NCI-H1105 treated with DMSO at 0.1 percent for 48 hours (cell line): ENCODE measurements at places on chromosomes 11 and 22.

- DNase-seq, result peak; percentile 61
Observed at GRCh38 chr11:128888034-128888985, 2.8 kb upstream of the KCNJ5 start.

GRCh38 chr11:85316967-85317366 lies 310.2 kb downstream of the DLG2 start:
- no peak for DNase-seq

GRCh38 chr11:2211113-2211971 lies 39.7 kb upstream of the TH start:
- DNase-seq, result peak; percentile 96

- DNase-seq, result peak; percentile 100
Observed at GRCh38 chr11:117833401-117833891, 8.9 kb upstream of the FXYD2 start.

- DNase-seq, result no peak
Observed at GRCh38 chr22:47192651-47193437, 430.4 kb downstream of the TBC1D22A start.

DNA sequence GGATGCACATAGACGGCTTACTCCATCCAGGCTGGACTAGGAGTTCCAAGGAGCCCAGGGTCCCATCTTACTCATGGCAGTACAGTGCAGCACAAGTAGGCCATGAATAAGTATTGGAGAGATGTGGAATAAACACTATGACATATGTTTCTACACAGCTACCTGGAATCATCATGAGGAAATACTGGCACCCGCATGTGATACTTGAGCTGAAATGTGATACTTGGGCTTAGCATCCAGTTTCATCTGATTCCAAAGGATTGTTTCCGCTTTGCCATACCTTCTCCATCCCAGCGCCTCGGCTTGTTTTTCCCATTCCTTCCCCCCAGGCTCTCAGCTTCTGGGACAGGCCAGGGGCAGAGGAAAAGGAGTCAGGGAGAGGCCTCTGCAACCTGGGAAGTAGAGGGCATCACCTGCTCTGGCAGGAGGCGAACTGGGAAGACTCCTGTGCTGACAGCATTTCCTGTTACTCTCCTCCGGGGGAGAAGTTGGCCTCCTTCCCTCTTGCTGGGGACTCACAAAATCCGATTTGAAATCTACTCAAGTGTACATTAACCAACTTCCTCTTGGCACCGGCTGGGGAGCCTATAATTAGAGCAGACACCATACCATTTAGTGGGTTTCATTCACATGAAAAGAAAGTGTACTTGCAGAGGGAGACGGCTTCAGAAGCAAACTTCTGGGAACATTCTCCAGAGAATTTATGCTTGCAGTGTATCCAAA lies 187.8 kb downstream of the MIAT start:
- DNase-seq, result peak; percentile 67

DNA sequence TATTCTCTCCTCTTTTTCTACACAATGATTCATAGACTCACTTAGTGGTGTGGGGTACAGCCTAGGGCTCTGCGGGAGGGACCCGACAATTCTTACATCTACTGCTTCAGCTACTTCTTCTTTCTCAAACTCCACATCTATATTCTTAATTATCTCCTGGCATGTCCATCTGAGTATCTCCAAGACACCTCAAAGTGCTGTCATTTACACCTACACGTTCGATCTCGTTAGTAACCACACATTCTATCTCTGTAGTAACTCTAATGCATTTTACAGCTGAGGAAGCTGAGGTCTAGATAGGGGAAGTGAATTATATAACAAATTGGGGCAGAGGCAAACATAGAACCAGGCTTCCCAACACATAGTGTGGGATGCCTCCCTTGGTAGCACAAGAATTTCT lies 27.7 kb upstream of the RRM1 start:
- DNase-seq, result no peak

DNA sequence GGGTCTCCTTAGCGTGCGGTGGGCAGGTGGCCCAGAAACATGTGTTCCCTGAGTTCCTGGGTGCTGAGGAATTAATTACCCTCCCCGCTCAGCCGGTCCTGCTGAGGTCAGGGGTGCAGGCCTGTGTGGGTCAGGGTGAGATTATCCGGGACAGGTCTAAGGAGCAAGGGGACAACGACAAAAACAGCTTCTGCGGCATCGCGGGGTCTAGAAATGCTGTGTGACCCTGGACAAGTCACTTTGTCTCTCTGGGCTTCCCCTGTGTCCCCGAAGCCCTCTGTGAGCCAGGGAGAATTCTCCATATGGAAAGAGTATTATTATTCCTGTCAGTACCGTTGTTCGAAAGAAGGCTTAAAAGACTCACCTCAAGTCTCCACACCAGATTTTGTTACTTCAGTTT lies 186.1 kb downstream of the MN1 start:
- no peak for DNase-seq

GRCh38 chr11:86264649-86265048 lies 20.1 kb downstream of the EED start:
- no peak for DNase-seq

DNA sequence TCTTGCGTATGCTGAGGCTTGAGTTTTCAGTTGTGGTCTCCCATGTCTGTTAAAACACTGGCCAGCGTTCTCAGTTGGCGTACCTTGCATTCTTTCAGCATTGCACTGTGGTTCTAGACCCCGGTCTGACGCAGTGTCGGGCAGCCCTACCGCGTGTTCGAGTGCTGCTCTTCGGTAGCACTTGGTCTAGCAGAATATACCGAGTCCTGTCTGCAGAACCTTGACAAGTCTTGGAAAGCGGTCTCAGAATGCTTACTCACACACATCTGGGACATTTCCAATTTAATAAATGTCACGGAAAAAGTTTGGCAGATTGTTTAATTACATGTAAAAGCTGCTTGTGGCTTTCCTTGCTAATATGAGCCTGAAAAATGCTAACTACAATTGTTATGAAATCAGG lies 32.6 kb downstream of the PPFIA1 start:
- no peak for DNase-seq

DNA sequence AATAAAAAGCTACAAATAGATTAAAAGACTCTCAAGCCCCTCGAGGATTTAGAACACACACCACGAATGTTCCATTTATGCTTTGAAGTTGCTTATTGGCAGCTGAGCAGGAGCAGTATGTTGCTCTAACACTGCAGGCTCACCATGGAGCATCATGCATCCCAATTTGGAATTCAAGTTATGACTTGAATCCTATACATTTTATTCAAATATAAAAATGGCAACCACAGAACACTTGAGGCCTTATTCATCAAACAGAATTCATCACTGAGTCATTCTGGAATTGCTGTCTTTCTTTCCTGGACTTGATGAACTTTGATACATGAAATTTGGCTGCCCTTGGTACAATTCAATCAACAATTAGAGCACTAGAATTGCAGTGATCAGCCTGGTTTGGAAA lies 24.5 kb upstream of the BLID start:
- DNase-seq, result no peak

- no peak for DNase-seq
Observed at GRCh38 chr11:67044496-67044895, 12.2 kb upstream of the RHOD start.

DNA sequence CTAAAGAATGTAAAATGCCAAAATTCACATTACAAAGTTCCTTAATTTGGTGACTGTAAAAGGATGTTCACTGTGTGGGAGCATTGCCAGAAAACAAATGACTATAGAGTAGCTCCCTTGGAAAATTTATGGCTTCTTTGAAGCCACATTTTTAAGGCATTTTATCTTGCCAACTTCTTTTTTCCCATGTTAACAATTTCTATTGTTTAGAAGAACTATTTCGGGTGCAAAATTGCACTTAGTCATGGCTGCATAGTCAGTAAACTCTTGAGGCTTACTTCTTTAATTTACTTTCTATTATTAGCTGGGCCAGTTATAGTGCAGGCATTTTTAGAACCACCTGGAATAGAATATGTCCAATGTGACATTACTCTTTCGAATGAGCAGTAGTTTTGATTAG lies 515.3 kb downstream of the JRKL start:
- DNase-seq, result no peak

GRCh38 chr11:65035579-65035978 lies 5.4 kb upstream of the SAC3D1 start:
- DNase-seq, result no peak

DNA sequence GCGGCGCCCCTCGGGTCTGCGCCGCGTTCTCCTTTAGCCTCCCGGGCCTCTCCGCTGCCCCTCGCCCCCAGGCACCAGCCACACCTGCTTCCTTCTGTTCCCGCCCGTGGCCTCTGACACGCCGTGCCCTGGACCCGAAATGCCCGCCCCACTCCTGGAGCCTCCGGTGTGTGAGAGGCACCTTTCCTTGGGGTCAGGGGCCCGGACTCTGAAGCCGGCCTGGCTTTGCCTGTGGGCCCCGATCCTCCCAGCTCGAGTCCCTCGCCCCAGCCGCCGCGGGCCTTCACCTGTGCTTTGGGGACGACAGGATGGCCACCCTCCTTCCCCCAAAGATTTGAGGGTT lies 661 bp upstream of the CDPF1 start:
- DNase-seq, result no peak

DNA sequence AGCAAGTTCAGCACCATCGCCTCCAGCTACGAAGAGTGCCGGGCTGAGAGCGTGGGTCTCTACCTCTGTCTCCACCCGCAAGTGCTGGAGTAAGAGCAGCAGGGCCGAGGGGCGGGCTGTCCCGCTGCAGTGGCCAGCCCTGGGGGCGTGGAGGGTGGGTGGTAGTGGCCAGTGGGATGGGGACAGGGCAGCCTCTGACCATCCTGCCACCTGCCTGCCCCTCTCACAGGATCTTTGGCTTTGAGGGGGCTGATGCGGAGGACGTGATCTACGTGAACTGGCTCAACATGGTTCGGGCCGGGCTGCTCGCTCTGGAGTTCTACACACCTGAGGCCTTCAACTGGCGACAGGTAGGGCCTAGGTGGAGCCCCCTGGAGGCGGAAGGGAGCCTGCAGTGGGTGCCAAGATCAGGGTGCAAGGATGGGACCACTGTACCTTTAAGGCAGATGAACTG lies 15.0 kb upstream of the BBS1 start:
- DNase-seq, result no peak

DNA sequence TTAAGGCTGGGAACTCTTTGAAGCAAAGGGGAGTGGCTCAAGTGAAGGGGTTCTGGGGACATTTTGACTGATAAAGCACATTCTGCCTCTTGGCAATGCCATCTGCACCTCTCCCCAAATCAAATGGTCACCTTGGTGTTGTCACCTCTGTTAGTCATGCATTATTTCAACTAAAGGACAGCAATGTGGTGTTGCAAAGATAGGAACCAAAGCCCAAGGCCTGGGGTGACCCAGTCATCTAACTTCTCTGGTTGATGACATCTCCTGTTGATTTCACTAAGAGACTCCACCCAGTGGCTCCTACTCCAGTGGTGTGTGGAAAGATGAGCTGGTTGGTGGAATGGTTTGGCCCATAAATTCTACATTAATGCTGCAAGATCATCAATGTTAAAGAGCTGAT lies 7.8 kb upstream of the MS4A1 start:
- DNase-seq, result no peak

DNA sequence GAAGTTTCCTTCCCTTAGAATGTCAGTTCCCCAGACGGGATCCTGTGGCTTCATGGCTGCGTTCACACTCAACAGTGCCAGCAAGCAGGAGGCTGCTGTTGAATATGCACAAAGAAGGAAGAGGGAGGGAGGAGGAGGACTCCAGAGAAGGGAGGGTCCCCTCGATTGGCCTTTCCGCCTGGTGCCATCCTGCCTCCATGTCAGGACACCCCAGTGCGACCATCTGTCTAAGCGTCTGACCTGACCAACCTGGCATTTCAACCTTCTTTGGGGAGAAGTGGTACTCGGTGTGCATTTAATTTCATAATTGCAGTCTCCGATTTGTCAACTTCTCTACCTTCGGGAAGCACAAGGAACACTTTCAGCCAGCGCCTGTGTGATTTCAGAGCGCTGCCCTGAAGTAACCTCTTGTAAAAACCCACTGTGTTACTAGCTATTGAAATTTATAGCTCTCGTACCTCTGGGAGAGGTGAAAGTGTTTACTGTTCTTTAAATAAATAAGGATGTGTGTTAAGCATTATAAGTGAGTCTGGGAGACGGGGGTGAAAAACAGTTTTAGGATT lies 1491.9 kb downstream of the TBC1D22A start:
- DNase-seq, result peak; percentile 53

GRCh38 chr11:122162095-122162494 lies 46.1 kb upstream of the BLID start:
- DNase-seq, result no peak

DNA sequence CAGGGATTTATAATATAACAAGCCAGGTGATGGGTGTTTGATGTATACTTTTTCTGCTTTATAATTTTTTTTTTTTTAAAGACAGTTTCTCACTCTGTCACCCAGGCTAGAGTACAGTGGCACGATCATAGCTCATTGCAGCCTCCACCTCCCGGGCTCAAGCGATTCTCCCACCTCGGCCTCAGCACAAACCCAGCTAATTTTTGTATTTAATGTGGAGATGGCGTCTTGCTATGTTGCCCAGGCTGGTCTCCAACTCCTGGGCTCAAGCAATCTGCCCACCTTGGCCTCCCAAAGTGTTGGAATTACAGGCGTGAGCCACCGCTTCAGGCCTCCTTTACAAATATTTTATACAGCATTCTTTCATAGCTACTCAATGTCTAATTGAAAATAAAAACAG lies 48.6 kb downstream of the MORC2 start:
- DNase-seq, result no peak

DNA sequence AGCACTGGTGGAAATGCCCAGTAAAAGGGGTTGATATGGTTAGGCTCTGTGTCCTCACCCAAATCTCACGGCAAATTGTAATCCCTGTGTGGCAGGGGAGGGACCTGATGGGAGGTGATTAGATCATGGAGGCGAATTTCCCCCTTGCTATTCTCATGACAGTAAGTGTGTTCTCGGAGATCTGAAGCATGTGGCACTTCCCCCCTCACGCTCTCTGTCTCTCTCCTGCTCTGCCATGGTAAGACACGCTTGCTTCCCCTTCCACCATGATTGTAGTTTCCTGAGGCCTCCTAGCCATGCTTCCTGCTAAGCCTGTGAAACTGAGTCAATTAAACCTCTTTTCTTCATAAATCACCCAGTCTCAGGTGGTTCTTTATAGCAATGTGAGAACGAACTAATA lies 37.4 kb downstream of the PACSIN2 start:
- DNase-seq, result no peak

DNA sequence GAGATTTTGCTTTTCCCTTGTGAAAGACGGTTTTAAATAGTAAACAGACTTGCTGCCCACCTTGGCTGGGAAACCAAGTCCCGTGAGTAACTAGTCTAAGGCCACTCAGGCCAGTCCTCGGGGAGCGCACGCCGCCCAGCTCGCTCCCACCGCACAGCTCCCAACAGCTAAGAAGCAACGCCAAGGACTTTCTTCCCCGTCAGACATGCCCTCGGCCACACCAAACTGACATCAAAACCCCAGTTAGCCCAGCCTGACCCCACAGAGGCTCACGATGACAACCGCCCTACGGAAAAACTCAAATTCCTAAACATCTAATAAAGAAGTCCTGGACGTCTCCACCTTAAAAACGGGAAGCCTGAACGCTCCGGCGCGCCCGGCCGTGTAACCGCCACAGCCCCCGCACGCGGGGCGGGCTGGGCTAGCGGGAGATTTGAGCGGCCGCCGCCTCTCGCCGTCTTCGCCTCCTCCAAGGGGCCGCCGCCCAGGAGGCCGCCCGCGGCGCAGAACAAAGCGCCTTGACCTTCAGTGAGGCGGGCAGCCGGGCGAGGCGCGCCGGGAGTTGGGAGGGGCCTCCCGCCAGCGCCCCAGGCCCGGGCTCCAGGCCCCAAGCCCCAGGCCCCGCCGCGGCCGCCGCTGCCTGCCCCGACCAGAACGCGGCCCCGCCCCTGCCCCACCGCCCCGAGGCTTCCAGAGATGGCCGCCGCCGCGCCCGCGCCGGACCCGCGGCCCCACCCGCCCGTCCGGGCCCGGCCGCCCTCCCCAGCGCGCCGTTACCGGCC lies 486 bp downstream of the NAP1L4 start:
- DNase-seq, result peak; percentile 38

GRCh38 chr22:44182588-44183286 lies 2.0 kb downstream of the PARVG start:
- DNase-seq, result no peak
